CD4-positive, CD25-positive, alpha-beta regulatory T cell (primary cell): ENCODE measurements at places on chromosomes 6 and 20. TPM values are rescaled to one million over a fixed set of nuclear protein-coding genes. Genes with fewer than 3 reads are reported as not detected.

The LY6G5C gene
- 19.9 TPM for polyA plus RNA-seq

The BPI gene
- polyA plus RNA-seq: not detected

The SLC4A11 gene
- not detected for polyA plus RNA-seq

The SOX18 gene
- not detected for polyA plus RNA-seq

The PPP1R3D gene
- 3.0 TPM for polyA plus RNA-seq

The PRR18 gene
- polyA plus RNA-seq: not detected

The CST7 gene
- 56.7 TPM for polyA plus RNA-seq

The EYA2 gene
- not detected for polyA plus RNA-seq

The MEP1A gene
- not detected for polyA plus RNA-seq
